ENCODE measurements at places on chromosomes 5 and 9. TPM values are rescaled to one million over a fixed set of nuclear protein-coding genes. Genes with fewer than 3 reads are reported as not detected.

Gene NIPAL4
- polyA plus RNA-seq = 1.0 TPM

Gene ANKRD34B
- polyA plus RNA-seq = not detected

Gene SPATA31A3
- not detected for polyA plus RNA-seq

Gene ACTBL2
- polyA plus RNA-seq = 0.17 TPM

Gene PRRC1
- polyA plus RNA-seq = 53.9 TPM

Gene TAS2R1
- not detected for polyA plus RNA-seq

Gene POU5F2
- polyA plus RNA-seq = 0.55 TPM

Gene CER1
- polyA plus RNA-seq = not detected

Gene NHP2
- polyA plus RNA-seq = 149 TPM

Gene BTNL3
- 21.2 TPM for polyA plus RNA-seq

Gene COL23A1
- polyA plus RNA-seq = 2.7 TPM

Gene PITX1
- polyA plus RNA-seq = 141 TPM

Gene NRG2
- polyA plus RNA-seq = 1.5 TPM

Gene OR13C8
- polyA plus RNA-seq = not detected

Gene IRX2
- 7.8 TPM for polyA plus RNA-seq

Gene BARHL1
- not detected for polyA plus RNA-seq

Gene HMCN2
- 2.7 TPM for polyA plus RNA-seq

GRCh38 chr5:112866739-112867138 lies 5.7 kb downstream of the SRP19 start:
- no peak for DNase-seq

GRCh38 chr5:109468288-109468676 lies 58.5 kb upstream of the PJA2 start:
- no peak for DNase-seq

GRCh38 chr9:132387133-132387532 lies 19.5 kb downstream of the TTF1 start:
- no peak for DNase-seq

GRCh38 chr5:179382486-179382885 lies 37.2 kb upstream of the ADAMTS2 start:
- DNase-seq = no peak

- DNase-seq = peak; percentile 11
These were observed 1992.3 kb downstream of the MAT2B start for GRCh38 chr5:165497707-165498106.

DNA sequence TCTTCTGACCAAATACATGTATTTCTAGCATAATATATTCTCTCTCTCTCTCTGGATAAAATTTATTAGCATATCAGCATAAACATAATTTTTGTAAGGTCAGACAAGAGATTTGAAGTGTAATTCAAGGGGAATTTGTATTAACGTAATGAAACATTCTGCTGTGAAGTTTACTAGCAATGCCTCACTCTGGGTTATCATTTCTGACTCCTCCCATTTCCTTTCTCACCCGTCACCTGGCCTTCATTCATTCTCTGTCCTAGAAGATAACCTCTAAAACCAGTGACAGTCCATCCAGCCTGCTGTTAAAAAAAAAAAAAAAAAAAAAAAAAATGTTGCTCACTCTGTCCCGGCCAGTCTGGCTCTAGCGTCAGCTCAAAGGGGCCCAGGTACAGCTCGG lies 27.1 kb downstream of the GRAMD2B start:
- no peak for DNase-seq

GRCh38 chr9:33114746-33115145 lies 38.3 kb upstream of the SMU1 start:
- DNase-seq = no peak

DNA sequence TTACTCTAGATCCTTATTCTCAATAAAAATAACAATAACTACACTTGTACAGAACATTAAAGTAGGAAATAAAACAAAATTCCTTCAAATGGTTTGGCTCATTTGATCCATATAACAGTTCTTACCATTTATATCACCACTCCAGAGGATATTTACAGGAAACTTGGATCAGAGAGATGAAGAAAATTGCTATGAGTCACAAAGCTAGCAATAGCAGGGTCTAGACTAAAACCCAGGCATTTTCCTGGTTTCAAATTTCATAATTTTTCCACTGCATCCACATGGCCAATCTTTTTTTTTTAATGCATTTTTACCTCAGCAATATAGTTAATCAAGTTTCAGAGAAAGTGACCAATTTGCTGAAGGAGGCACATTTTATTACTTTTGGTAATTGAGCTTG lies 299.2 kb downstream of the ELAVL2 start:
- no peak for DNase-seq

- no peak for DNase-seq
These were observed 14.9 kb upstream of the MACIR start for GRCh38 chr5:103243665-103244064.

DNA sequence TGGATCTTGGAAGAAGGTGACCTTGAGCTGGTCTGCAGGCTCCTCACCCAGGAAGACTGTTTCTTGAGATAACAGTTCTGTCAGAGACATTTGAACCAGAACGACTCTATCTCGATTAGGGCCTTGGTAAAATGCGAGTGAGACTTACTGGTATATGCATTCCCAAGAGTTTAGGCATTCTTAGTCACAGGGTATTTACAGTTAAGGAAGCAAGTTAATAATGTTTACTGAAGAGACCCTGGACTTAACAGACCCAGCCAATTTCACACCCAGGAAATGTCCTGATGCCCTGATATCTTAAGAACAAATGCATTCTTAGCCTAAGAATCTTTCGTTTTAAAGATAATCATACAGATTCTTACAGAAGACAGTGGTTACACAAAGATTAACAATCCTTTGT lies 1867.2 kb upstream of the C9orf72 start:
- DNase-seq = no peak

DNA sequence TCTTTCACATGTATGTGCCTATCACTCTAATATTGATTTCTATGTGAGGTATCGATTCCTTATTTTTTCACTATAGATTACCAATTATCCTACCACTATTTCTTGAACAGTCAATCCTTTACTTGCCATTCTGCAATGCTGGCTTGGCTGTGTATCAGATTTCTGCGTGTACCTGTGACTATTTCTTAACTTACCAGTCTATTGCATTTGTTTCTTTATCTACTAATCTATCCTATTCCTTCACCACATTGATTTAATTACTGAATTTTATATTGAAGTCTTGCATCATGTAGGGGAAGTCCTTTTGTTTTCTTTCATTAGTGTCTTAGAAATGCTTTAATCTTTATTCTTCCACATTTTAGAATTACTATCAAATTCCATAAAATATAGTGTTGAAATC lies 684.8 kb downstream of the LRRC70 start:
- DNase-seq = no peak

DNA sequence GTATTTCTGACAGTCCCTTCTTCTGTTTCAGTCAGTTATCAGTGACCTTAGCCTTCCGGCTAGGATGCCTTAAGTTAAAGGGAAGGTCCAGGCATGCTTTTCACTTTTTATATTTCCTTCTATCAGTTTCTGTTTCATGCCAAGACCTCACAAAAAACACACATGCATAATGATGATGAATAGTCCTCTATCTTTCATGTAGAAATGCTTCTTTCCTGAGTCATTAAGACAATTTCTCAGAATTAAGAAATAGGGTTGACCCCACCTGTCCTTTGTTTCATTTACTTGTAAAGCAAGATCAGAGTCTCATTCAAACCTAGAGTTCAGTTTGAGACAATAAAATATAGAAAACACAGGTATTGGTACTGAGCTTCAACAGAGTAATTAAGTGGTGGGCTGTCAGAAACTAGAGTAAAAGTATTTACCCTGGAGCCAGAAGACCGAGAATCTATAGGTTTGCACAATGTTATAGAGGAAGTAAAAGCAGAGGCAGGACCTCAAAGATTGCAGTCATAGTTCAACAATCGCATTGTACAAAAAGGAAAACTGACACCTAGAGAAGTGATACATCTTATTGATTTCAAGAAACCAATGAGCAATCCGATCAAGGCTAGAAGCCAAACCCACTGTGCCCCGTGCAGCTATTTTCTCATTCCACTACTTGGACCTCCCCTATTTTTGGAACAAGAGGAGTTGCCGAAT lies 118.7 kb upstream of the PUM3 start:
- DNase-seq = no peak

DNA sequence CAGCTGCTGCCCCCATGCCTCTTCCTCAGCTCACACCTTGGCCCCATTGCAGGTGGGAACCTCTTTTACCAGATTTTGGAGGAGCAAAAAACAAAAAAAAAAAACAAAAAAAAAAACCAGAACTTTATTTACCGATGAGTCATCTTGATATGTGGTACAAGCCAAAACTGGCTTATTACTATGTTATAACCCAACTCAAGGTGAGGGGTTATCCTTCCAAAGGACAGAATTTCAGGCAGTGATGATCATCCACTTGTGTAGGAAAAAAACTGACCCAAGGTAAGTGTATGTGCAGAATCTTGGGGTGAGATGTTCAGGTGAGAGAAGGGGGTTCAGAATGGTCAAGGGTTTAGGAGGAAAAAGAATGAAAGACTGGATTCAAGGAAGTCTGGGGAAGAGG lies 142.6 kb upstream of the FST start:
- DNase-seq = no peak

GRCh38 chr9:127397646-127398274 lies 791 bp downstream of the SLC2A8 start:
- peak; percentile 81 for DNase-seq

DNA sequence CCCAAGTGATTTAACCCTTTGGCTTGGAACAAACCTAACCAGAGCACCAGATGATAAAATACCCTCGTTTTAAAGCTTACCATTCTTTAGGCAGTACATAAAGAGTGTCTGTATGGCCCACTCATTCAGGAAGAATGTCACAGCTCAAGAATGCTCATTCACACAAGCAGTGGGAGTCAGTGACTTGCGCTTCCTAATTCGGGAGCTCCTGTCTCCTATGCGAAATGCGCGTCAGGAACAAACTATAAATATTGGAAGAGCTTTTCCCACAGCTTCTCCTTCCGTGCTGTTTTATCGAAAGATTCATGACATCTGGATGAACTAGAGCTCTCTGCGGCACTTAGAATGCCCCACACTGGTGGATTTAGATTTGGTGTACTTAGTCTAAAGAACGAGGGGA lies 66.6 kb downstream of the NTRK2 start:
- DNase-seq = no peak

- no peak for DNase-seq
These were observed 35.4 kb downstream of the ITGA2 start for GRCh38 chr5:53024535-53024934.

DNA sequence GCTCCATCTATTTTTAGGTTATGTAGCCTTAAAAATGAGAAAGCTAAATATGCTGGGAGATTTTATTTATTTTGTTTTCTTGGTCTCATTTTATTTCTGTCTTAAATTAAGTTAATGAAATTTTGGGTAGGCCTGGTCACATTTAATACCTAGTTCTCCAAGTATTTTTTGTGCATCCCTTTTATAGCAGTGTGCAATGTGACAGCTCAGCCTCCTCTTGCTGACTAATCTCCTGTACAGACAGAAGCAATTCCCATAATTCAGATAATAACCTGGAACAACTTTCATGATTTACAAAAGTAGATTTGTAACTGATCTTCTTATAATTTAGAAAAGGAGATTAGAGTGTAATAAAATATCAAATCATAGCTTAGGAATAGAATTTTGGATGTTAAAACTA lies 403.9 kb downstream of the ADGRV1 start:
- no peak for DNase-seq

- DNase-seq = no peak
These were observed 63.2 kb upstream of the CTXN3 start for GRCh38 chr5:127585661-127586060.

- DNase-seq = no peak
These were observed 293.9 kb downstream of the KDM4C start for GRCh38 chr9:7051711-7052110.

- DNase-seq = no peak
These were observed 1526.0 kb downstream of the MAT2B start for GRCh38 chr5:165031371-165031770.

DNA sequence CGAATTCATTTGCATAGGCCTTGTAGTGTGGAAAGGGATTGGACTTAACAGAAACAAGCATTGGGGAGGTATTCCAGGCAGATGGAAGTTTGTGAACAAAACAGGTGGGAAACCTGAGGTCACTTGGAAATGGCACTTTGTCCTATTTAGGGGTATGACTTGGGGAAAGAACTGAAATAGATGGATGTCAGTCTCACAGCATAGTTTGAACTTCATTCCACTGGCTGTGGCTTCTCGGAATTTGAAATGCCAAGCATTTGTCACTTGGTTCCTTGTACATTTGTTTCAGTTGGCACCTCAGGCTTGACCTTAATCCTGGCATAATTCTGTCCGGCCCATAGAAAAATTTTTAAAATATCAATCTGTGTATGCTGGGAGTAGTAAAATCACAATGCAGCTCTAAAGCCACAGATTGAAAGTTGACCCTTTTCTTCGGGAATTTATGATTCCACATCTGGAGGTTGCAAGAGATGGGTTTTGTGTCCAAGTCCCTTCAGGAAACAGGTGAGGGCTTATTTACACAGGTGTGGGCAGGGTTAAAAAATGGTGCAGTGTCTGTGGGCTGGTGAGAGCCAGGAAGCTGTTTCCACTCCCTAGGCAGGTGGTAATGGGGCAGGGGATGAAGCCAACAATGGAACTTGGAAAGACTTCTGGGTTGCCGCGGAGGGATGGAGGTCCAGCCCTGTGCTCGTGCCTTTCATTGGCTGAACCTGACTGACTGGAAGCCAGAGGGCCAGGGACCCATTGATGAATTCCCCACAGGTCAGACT lies 39.2 kb upstream of the PDE8B start:
- DNase-seq = no peak

DNA sequence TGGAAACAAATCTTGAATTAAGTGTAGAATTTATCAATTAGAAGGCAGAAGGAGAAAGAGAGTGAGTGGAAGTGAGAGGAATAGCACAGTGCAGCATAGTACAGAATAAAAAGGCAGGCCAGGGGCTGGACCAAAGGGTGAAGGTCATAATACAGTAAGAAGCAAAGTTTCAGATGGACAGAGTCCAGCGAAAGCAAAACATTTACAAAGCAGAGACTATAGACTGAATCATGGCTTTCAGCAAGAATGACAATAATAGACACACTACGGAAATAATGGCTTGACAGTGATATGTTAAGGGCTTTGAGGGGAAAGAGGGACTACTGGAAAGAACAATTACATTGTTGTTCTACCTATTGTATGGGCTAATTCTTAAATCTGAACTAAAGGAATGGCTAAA lies 249.0 kb upstream of the CHD1 start:
- DNase-seq = no peak

DNA sequence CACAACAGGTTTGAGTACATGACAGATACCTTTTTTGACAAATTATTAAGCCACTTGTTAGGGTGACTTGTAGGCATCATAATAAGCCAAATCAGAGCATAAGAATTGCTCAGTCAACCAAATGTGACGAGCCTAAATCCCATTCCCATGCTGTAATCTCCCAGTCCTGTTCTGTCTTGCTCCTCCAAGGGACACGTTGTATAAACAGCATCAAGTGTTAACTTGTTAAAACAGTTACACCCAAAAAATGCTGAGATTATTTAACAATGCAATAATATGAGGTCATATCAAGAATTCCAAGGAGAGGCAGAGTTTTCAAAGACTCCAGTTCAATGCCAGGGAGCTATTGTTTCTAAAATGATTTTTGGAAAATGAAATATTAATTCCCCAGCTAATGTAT lies 76.2 kb downstream of the SH3TC2 start:
- DNase-seq = no peak

DNA sequence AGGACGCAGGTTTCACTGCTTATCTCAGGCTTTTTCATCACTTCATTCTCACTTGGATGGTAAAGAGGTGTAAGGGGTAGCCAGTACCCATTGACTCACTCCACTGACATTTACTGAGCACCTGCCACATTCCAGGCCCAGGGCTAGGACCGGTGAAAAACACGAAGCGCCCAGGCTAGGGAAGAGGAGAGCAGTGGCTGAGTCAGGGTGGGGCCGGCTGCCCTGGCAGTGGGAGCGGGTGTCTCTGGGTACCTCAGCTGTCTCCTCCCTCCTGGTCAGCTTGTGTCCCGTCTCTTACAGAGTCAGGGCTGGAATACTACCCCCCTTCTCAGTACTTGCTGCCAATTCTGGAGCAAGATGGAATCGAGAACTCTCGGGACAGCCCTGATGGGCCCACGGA lies 22.2 kb downstream of the LRSAM1 start:
- no peak for DNase-seq

Measured in hepatocyte (in vitro differentiated cells).